Lower lobe of right lung (tissue), 2 donors: ENCODE measurements at places on chromosomes 7 and 10. TPM values are rescaled to one million over a fixed set of nuclear protein-coding genes. Genes with fewer than 3 reads are reported as not detected.

DNA sequence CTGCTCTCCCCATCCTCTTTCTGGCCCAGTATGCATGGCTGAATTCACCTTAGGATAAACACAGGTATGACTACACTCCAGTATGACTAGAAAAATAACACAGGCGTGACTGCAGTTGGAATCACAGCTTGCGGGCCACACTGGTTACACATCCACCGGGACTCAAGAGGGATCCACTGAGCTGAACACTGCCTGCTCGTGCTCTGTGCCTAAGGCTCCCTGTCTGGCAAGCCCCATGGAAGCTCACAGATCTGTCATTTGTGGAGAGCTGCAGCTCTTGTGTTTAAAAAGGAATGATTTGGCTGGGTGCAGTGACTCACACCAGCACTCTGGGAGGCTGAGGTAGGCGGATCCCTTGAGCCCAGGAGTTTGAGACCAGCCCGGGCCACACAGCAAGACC, 26.8 kb downstream of the VOPP1 start:
- no peaks in the 10 kb centered on the region for H3K27me3 ChIP-seq
- H3K27ac ChIP-seq: no peak overlapping the region
- H3K4me1 ChIP-seq: peaks cover 19% of the 10 kb centered on the region
- no peak for DNase-seq

GRCh38 chr10:3143791-3144434, 28.7 kb downstream of the PITRM1 start:
- DNase-seq: no peak
- H3K4me3 ChIP-seq: no peak overlapping the region
- peaks cover 100% of the 10 kb centered on the region for H3K36me3 ChIP-seq
- H3K27ac ChIP-seq: no peak overlapping the region
- H3K27me3 ChIP-seq: no peaks in the 10 kb centered on the region

- H3K27me3 ChIP-seq: no peaks in the 10 kb centered on the region
- DNase-seq: no peak
- no peaks in the 10 kb centered on the region for H3K36me3 ChIP-seq
Measured at GRCh38 chr10:78868048-78868447, 200.7 kb upstream of the ZMIZ1 start.

DNA sequence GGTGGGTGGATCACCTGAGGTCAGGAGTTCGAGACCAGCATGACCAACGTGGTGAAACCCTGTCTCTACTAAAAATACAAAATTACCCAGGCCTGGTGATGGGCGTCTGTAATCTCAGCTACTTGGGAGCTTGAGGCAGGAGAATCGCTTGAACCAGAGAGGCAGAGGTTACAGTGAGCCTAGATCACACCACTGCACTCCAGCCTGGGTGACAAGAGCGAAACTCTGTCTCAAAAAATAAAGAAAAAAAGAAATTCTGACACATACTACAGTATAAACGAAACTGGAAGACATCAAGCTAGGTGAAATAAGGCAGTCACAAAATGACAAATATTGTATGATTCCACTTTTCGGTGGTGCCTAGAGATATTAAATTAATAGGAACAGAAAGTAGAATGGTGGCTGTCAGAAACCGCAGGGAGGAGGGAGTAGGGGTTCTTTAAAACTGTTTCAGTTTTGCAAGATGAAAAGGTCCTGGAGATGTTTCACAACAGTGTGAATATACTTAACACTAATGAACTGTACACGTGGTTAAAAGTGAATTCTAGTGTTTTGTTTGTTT, 23.2 kb downstream of the PILRA start:
- no peak overlapping the region for H3K4me3 ChIP-seq
- H3K4me1 ChIP-seq: no peaks in the 10 kb centered on the region
- no peaks in the 10 kb centered on the region for H3K27me3 ChIP-seq
- peak overlapping the region; percentile 46 for H3K27ac ChIP-seq
- no peaks in the 10 kb centered on the region for H3K36me3 ChIP-seq

DNA sequence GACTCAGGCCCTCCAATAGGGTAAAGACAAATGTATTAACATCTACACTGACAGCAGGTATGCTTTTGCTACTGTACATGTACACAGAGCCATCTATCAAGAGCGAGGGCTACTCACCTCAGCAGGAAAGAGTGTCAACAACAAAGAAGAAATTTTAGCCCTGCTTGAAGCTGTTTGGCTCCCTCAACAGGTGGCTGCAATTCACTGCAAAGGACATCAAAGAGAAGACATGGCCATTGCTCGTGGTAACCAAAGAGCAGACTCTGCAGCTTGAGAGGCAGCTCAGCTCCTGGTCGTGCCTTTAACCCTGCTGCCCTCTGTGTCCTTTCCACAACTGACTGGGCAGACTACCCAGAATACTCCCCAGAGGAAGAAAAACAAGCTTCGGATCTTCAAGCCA, 5.1 kb downstream of the AKR1B15 start:
- DNase-seq: no peak
- no peaks in the 10 kb centered on the region for H3K4me1 ChIP-seq
- H3K36me3 ChIP-seq: no peaks in the 10 kb centered on the region
- H3K4me3 ChIP-seq: no peak overlapping the region

DNA sequence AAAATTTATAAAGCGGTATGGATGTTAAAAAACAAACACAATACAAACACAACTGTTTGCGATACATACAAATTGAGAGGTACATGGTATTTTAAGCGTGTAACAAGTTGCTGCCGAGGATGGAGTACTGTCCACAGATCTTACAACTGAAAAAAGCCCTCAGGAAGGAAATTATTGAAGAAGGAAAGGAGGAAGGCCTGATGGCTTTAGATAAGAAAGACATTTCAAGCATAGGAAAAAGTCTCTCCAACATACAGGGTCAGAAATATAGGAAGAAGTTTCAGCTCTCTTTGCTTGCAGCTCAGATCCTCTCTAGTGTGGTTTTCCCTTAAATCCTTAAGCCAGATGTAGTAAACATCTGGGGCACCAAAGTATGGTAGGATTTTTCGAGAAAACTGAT, 25.0 kb downstream of the RBM28 start:
- DNase-seq: no peak
- no peaks in the 10 kb centered on the region for H3K27me3 ChIP-seq
- H3K36me3 ChIP-seq: peaks cover 100% of the 10 kb centered on the region
- no peak overlapping the region for H3K4me3 ChIP-seq
- H3K27ac ChIP-seq: no peak overlapping the region

GRCh38 chr7:6208573-6209328, 63.7 kb downstream of the CYTH3 start:
- H3K27me3 ChIP-seq: no peaks in the 10 kb centered on the region
- DNase-seq: no peak
- no peaks in the 10 kb centered on the region for H3K36me3 ChIP-seq
- H3K27ac ChIP-seq: no peak overlapping the region

The ASB10 gene
- not detected for total RNA-seq

The EVX1 gene
- not detected for total RNA-seq

The ASZ1 gene
- total RNA-seq: not detected

The RARRES2 gene
- 144 TPM for total RNA-seq

The SPOCK2 gene
- 108 TPM for total RNA-seq

The CCDC172 gene
- not detected for total RNA-seq
